ENCODE measurements at places on chromosomes 16 and 17.

DNA sequence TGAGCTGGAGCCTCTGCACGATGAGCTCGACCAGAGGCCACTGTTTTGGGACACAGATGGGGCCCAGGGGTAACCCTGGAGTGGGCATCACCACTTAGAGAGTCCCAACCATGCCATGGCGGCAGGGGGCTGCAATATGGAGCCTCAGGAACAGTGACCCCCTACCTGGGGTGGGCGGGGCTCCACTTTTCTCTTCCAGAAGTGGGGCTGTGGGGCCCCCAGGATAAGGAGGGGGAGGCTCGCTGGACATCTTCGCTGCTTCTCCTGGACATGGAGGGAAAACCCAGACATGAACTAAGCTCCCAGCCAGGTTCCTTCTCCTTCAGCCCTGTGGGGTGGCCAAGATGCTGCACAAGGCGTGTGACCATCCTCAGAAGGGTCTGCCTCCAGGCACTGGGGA, 24.7 kb downstream of the CDIP1 start:
- DNase-seq: no peak

- DNase-seq: no peak
Measured at GRCh38 chr17:77332034-77332971, 191.5 kb downstream of the SEC14L1 start.

DNA sequence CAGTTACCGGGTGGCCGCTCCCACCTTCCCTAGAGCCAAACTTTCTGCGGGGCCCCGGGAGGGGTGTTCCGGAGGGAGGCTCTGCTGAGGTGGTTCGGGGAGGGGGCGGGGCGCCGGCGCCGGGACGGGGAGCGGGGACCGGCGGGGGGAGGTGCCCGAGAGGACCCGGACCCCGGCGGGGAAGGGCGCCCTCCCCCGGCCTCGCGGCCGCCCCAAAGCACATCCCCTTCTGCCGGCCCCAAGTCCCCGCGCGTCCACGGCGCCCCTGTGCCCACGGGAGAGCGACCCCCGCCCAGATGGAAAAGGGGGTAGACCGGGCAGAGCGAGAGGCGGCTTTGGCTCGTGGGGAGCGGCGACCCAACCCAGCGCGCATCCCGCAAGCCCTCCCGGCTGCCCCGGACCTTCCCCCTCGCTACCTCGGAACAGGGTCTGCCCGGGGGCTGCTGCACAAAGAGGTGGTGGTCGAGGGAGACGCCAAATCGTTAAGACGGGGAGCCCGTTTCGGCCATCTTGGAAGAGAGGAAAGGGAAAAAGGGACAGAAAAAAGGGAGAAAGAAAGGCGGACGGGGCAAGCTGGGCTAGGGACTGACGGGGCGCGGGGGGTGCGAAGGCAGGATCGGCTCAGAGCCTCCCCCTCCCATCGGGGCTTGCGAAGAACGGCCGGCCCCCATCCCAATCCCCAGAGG, 530 bp downstream of the PCGF2 start:
- DNase-seq: peak; percentile 30

DNA sequence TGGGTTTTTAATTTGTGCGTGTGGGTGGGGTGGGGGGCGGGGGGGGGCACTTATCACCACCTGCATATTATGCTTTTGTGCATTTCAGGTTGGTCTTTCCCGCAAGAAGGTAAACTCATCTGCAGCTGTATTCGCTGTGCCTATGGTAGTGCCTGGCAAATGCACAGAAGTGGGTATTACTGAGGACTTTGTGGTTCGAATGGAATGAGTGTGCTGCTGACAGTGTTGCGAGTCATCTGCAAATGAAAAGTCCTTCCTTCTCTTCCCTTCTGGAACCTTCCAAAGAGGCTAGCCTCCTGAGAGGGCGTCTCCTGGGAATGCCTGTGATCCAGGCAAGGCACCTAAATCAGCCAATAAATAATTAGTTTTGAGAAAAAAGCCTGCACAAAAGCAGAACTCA, 532.9 kb downstream of the MAF start:
- no peak for DNase-seq

DNA sequence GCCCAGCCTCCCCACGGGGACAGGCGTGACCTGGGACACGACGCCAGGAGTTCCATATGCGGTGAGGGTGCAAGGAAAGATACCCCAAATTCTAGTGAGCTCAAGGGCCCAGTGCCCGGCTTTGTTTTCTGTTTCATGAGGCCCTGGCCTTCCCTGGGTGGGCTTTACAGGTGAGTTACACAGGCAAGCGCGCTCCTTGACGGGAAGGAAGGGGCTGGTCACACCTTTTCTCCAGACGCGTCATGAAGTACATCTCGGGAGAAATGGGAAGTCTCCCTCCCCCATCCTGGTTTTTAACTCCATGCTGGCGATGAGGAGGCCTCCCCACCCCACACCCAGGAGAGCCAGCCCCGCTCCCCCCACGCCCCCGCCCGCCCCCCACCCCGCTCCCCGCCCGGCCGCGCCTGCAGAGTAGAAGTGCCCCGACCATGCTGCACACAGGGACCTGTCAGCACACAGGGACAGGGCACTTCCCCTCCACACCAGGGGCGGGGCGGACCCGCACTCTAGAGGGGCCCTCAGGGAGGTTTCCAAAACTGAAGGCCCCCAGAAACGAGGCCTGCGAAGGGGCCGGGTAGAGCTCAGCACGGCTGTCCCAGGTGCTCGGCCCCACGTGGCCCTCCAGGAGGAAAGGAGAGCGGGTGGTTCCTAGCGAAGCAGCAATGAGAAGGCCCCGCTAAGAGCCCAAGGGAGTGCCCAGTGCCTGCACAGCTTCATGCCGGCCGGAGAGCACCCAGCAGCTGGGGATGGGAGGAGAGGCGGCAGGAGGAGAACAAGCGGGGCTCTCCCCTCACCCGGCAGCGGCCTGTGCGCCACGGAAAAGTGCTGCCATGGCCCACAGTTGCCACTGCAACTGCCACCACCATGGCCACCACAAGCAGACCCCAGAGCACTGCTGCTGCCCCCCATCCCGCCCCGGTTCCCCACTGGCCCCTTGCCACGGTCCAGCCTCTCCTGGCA, 7.7 kb downstream of the CYB561 start:
- DNase-seq: no peak

DNA sequence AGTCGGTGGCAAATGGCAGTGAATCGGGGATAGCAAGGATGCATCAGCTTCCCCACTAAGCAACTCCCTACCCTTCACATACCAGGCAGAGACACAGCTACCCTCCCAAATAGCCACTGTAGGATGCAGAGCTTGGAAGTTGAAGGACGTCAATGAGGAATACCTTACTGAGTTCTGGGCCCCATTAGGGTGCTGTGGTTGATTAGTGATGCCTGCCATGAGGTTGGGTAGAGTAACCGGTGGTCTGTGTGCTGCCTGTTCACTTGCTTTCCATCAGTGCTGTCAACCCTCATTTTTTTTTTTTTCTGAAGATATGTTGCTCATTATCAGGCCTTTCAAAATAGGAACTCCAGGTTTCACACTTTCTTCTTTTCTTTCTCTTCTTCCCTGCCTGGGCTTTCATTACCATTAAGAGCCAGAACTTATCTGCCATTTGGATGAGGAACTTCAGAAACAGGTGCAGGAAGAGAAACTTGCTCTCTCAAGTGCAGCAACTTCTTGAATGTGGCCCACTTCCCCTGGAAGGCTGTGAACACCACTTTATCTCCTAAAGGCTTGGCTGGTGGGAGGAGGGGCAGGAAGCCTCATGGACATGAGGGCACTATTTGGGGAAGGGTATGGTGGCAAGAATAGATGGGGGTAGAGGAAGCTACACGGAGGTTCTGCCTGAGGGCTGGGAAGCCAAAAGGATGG, 183.5 kb downstream of the NTN1 start:
- no peak for DNase-seq

GRCh38 chr16:25048146-25048618, 33.0 kb upstream of the ARHGAP17 start:
- DNase-seq: no peak

DNA sequence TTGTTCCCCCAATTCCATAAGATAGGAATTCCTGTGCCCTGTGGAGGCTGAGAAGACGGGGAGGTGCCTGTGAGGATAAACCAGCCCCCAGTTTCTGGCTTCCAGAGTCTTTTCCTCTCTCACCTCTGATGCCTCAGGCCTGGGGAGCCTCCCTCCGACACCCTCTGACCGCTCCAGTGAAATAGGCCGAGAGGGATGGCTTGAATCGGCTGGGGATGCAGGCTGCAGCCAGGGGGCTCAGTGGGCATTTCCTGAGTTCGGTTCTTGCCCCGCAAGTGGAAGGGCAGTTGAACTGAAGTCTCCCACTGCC, 339.4 kb downstream of the SEC14L1 start:
- no peak for DNase-seq

Measured in AG08395 (cell line).